Esophagus muscularis mucosa (tissue), 4 donors: ENCODE measurements at places on chromosomes 3 and 15. TPM values are rescaled to one million over a fixed set of nuclear protein-coding genes. Genes with fewer than 3 reads are reported as not detected.

DNA sequence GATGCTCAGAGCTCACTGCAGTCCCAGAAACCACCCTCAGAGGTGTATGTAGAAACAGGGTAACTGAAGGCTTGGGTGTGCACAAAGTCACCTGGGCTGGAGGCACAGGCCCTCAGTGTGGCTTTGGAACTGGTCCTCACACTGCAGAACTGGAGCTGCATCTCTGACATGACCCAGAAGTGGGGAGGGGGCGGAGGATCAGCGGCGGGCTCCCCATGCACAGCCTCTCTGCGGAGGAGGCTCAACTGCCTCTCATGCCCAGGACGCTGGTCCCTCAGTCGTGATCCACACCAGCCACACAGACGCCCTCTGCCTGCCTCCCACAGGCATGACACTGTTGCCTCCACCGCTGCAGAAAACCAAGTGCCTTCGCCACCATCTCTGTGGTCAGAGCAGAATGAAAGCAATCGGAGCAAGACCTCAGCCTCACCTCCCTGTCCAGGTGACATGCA is 73.7 kb downstream of the TM2D3 start:
- peak; percentile 86 for DNase-seq

GRCh38 chr3:157119369-157119951 is 40.5 kb downstream of the CCNL1 start:
- no peak for DNase-seq

- no peak for DNase-seq
These were observed 80.1 kb upstream of the CHRM5 start for GRCh38 chr15:33888176-33888575.

DNA sequence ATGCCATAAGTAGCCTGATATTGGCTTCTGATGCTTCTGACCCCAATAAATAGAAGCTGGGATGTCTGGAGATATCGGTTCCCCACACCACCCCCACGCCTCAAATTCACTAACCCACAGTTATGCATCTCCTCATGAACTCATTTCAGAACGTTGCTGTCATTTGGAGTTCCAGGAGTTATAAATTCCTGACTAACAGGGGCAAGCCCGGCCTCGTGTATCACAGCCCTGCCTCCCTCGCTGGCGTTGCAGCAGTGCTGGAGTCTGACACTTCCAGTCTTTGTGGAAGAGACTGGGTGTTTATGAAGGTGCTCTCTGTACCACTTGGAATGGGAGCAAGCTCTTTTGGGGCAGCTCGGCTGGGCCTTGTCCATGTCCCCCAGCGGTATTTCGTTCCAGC is 101.0 kb downstream of the ANP32A start:
- no peak for DNase-seq

The C2CD4B gene
- total RNA-seq = 4.5 TPM

DNA sequence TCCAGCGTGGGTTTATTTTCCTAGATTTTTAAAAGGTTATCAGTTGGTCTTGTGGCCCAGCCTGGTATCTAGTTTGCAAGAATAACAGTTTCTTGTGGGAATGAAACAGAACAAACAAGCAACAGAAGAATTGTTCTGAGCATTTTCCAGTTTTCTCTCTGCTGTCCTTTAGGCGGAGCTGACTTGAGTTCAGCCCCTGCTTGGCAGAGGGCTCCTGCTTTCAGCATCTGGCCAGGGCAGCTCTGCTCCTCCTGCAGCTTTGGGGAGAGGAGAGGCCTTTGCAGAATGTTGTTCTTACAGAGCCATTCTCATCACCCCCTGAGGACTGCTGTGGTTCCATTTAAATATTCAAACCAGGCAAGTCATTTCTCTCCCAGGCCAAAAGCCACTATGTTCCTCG is 117.7 kb downstream of the ALDH1A2 start:
- DNase-seq = no peak

DNA sequence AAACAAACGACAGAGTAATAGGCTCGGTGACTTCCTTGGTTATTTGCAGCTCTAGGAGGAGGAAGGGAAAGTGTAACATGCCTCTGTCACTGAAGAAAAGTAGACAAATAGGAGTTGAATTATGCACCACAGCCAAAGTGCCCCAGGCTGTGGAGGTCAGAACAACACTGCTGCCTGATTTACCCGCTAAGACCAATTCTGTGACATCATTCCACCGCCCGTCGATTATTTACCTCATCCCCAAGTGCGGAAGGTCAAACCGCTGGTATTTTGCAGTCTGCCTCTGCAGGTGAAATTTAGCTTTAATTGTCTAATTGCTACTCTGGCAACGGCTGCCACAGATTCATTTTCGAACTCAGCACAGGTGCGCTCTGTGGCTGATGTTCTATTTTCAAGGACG is 106.3 kb upstream of the PRICKLE2 start:
- no peak for DNase-seq

The MAP6D1 gene
- total RNA-seq = 0.42 TPM

DNA sequence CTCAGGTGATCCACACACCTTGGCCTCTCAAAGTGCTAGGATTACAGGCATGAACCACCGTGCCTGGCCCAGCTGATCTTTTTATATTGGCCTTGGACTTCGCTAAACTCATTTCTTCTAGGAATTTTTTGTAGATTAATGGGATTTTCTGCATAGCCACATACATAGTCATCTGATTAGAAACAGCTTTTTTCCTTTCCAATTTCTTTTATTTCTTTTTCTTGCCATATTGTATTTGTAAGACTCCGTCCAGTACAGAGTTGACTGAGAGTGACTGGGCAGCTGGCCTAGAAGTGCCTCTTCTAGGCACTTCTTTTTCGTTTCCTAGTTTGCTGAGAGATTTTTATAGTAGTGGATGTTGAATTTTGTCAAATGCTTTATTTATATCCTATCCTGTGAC is 37.4 kb downstream of the ARIH1 start:
- DNase-seq = no peak

GRCh38 chr3:42552830-42553229 is 28.9 kb downstream of the SEC22C start:
- DNase-seq = no peak

The GOLGA8H gene
- total RNA-seq = 0.33 TPM

- no peak for DNase-seq
These were observed 8.8 kb upstream of the GMPPB start for GRCh38 chr3:49732597-49732996.

DNA sequence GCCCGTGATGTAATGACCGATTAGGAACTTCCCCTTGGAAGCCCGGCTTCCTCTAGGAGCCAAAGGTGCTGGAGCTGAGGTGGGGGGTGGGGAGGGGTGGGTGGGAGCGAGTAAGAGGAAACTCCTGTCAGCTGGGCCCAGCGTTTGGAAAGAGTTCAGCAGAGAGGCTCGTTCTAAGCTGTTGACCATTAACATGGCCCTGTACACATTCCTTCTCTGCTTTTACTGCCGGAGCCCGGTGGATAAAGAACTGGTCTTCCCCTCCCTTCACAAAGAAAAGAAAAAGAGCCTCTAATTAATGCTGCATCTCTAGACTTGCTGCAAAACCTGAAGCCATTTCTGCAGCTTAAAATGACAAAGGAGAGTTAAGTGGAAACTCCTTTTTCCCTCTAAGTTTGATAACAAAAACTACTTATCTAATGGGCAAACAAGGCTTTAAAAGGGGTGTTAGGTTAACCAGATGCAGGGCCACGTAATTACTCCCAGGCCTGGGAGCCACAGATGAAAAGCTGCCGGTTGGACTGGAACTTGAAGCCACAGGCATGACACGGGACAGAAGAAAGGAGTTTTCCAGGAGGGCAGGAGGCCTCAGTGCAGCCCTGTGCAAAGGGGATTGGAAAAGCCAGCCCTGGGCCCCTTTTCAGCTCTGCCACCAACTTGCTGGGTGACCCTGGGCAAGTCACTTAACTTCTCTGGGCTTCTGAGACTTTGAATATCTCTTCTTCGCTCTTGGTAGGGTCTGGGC is 71.3 kb downstream of the SMAD6 start:
- DNase-seq = no peak

DNA sequence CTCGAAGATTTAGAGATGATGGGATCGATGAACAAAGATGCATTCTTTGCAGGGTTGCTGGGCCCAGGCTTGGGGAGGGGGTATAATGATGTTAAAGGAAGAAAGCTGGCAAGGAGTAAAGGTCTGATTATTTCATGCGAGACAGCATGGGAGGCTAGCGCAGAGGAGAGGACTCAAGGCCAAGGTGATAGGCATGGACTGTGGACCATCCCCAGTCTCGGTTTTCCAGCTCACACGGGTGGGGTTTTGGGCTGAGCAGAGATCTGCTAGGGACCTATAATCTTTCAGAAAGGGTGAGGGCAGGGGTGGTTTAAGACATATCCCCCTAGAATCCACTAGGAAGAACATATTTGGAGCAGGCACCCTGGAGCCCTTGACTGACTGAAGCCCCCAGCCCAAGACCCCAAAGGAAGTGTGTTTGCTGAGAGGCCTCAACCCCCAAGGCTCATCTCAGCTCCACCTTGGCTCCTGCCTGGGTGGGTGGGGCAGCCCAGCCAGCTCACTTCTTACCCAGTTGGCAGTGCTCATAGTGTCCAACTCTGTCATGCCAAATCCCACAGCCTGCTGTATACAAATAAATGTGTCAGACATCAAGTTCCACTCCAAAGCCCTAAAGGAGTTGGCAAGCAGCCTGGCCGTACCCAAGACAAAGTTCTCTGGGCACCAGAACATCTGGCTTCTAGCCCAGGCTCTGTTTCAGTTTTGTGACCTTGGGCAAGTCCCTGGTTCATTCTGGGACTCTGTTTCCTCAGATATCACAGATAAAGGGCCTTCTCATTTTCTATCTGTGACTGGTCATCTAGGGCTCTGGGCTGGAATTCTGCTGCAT is 17.9 kb downstream of the ACSBG1 start:
- no peak for DNase-seq
